ENCODE measurements at places on chromosomes 4 and X. TPM values are rescaled to one million over a fixed set of nuclear protein-coding genes. Genes with fewer than 3 reads are reported as not detected.
A peak's percentile ranks its signal among the peaks of the same experiment; 100 is the strongest.

GRCh38 chr4:73730292-73730691, 10.1 kb upstream of the CXCL8 start:
- DNase-seq: no peak

DNA sequence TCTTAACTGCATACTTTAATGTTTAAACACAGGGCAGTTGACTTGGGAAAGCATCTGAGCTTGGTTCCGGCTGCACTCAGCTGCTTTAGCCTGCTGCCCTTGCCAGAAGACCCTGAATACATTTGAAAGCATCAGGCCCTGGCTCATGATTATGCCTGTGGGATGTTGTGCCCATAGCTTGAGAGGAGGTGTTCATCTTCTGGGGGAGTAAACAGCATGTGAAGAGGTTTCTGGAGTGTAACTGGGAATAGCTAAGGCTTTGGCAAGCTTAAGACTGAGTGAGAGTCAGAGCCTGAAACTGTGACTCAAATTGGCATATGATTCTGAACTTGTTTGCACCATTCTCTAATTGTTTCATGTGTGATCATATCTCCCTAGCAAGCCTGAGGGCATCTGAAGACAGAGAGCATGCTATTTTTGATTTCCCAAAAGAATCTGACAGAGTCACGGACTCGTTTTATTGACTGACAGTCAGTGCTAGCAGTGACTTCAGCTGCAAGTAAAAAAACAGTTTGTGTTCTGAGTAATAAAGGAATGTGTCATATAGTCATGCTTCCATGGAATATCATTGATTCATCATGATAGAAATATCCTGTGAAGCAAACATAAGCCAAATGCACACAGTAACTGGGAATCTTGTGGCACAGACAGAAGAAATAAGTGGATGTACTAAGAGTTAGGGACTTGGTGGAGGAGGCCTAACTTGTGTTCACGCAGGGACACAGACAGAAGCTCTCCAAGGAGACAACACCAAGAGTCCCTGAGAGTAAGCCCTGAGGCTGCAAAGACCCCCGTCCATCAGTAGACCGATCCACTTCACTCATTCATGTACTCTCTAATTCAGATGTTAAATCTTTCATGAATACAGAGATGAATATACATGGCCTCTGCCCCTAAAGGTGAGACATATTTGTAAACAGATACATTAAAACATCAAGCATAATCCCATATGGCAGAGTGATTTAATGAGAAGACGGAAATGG, 100.7 kb downstream of the SYNPO2 start:
- no peak for DNase-seq

DNA sequence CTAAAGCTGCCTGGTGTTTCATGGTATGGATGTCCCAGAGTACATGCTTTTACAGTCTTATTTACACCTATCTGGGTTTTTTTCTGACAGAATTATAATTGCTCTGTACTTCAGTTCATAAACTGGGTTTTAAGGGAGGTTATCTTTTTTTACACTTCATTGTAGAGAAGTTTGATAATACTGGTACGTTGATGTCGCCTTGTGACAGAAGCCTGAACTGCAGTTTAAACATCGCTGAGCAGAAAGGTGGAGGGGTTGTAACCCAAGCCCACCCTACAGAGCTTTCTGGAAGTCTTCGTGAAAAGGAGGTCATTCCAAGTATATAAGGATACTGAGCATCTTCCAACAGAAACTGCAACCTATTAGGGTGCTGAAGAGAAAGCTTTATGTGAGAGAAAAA, 46.4 kb downstream of the BEX1 start:
- DNase-seq: no peak

DNA sequence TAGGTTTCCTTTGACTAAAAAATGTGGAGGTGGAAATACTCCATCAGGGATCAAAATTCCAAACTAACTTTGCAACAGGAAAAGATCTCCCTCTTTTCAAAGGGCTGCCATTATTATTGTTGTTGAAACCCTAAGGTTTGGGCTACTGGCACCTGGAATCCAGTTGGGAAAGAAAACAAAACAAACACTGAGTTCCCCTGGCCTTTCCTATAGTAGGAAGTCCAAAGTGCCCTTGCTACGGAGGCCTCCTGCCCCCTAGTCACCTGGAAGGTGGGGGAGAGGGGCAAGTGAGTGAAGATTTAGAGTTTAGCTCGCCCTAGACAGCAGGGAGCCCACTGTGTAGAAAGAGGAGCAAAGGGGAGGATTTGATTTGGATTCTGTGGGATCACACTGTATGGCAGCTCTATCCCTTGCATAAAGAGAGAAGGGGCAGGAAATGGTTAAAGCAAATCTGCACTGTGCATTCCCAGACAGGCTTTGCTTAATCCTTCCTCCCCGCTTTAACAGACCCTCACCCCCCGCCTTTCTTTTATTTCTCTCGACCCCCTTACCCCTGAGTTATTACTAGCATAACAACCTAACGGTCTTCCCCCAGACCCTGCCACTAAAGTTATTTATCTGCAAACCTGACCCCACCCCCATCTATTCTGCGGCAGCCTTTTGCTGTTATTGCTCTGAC, 627 bp upstream of the FAT4 start:
- peak; percentile 7 for DNase-seq

The FNIP2 gene
- 61.5 TPM for total RNA-seq
